ENCODE measurements at places on chromosomes 6 and 20. TPM values are rescaled to one million over a fixed set of nuclear protein-coding genes. Genes with fewer than 3 reads are reported as not detected.

Gene CPNE5
- total RNA-seq, result 0.56 TPM

Gene C6orf15
- not detected for total RNA-seq

Gene MLIP
- total RNA-seq, result not detected

Gene BPI
- not detected for total RNA-seq

DNA sequence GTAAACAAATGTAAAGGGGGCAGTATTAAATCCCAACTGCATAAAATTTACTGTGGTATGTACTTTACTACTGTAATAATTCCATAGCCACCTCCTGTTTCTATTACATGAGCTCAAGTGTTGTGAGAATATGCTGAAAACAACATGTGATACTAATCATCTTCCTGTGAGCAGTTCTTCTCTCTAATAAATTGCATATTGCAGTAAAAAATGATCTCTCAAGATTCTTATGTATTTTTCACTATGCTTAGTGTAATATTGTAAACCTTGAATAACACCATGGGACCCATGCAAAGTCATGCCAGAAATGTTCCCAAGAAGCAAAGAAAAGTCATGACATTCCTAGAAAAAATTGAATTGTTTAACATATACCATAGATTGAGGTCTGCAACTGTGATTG, 133.0 kb upstream of the ATXN1 start:
- no peak for DNase-seq

DNA sequence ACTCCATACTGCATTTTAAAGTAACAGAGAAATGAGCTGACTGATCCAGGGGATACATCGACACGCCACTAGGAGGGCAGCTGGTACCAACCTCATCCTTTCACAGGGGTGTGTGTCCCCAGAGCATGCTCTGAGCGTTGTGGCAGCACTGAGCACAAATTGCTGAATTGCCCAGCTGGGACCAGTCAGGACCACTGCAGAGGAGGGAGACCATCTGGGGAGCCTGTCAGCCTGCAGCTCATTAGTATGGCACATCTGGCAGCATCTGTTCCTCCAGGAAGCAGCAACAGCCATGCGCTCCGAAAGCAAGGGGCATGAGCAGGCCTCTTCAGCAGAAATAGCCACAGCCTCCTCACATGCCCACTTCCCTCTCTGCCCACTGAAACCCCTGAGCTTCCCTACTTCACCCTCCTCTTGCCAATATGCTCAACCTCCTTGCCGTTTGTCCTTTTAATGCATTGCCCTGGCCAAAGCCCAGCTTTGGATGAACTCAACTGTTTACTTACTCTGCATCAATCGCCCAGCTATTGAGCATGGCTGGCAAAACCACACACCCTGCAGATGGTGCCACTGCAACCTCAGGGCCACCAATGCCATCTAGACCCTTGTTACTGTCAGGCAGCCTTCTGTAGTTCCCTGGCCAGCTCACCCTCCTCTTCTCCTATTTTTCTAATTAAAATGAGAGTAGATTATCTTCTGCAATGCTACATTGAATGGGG, 77.6 kb upstream of the NEDD9 start:
- peak; percentile 25 for DNase-seq

GRCh38 chr20:43959079-43959919, 44.6 kb downstream of the TOX2 start:
- DNase-seq, result no peak

DNA sequence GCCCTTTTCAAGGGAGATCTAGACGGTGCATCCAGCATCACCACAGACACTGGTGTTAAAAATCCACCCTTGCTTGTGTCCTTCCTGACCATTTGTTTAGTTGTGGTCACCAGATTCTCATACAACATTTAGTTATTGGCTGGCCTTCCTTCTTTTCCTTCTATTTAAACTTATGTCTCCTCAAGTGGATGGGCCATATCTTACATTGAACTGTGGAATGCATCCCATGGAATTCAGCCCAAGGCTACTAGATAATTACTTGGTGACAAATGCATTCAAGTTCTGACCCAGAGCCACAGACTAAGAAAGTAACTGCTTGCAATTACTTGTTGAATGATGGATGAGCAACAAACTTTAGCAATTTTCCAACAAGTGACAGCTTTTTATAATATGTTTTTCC, 198.9 kb upstream of the SSTR4 start:
- DNase-seq, result no peak

DNA sequence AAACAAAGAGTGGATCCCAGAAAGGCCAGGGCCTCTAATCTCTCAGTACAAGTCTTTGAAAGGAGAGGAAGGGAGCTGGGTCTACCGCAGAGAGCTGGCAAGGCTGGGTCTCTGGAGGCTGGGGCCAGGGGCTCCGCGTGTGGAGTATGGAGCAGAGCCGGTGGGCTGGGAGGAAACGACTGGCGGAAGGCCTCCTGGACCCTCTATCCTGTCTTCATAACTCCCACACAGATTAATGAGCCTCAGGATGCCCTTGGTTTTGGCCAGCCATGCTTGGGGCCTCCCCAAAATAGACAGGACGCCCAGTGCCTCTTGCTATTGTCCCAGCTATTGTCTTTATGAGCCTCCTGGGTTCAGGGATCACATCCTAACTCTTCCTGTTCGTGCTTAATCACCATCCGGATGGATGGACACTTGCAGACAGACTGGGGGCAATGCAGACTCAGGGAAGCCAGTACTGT, 306.4 kb downstream of the DHX35 start:
- peak; percentile 52 for DNase-seq

- no peak for DNase-seq
Observed at GRCh38 chr6:20608905-20609304, 74.6 kb downstream of the CDKAL1 start.

- no peak for DNase-seq
Observed at GRCh38 chr20:53901064-53901463, 169.3 kb downstream of the BCAS1 start.

- DNase-seq, result no peak
Observed at GRCh38 chr20:13644010-13644409, 5.3 kb upstream of the TASP1 start.

DNA sequence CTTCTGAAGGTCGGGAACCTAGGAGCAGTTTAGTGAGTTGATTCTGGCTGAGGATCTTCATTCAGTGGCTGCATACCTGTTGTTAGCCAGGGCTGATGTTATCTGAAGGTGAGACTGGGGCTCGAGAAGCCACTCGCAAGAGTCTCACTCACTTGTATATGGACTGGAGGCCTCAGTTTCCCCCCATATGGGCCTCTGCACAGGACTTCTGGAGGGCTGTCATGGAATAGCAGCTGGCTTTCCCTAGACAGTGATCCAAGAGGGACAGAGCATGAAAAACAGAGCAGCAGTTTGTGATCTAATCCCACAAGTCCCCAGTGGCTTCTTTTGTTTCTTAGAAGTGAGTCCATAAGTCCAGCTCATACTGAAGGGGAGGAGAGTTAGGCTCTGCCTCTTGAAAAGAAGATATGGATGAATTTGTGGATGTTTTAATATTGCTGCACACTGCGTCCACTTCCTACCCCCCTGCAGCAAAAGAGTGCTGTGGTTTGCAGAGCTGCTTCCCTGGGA, 623.4 kb downstream of the CDH26 start:
- no peak for DNase-seq

DNA sequence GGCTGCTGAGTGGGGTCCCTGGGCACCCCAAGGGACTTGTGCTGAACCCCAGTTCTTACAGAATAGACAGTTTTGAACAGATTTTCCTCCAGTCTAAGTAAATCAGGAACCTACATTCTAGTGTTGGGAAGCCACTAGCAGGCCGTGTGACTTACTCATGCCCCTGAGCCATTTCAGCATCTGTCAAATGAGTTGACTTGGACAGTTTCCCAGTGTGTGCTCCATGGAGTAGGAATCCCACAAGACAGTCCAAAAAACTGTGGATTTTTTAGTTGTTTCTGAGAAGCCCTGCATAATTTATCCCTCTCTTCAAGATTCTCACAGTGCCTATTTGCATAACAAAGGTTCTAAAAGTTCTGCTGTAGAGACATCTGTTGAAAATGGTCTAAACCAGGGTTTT, 2.1 kb downstream of the GABRR2 start:
- DNase-seq, result no peak

DNA sequence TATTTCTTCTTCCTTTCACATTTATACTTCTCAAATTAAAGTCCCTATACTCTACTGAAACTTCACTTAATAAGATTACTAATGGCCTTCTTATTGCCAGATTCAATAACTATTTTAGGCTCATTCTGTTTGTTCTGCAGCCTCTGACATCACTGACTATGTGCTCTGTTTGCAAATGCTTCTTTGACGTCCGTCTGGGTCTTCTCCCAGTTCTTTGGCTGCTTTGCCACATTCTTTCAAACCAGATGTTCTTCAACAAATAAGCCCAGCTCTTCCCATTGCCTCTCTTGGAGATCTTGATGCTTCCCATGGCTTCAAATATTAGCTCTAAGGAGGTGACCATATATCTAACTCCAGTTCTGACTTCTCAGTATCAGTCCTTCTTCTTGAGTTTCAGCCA, 117.4 kb downstream of the BTBD9 start:
- DNase-seq, result no peak

- no peak for DNase-seq
Observed at GRCh38 chr6:88748141-88748540, 215.3 kb downstream of the RNGTT start.

- DNase-seq, result no peak
Observed at GRCh38 chr6:27141529-27142015, 105.9 kb upstream of the PRSS16 start.

Data from neural progenitor cell (in vitro differentiated cells).